ENCODE measurements at places on chromosomes 16 and 17.

GRCh38 chr17:80956321-80957190 is 35.1 kb upstream of the CHMP6 start:
- DNase-seq = no peak

GRCh38 chr16:69199382-69199781 is 12.4 kb downstream of the SNTB2 start:
- no peak for DNase-seq

GRCh38 chr16:2161911-2162310 is 6.3 kb downstream of the TRAF7 start:
- DNase-seq = no peak

DNA sequence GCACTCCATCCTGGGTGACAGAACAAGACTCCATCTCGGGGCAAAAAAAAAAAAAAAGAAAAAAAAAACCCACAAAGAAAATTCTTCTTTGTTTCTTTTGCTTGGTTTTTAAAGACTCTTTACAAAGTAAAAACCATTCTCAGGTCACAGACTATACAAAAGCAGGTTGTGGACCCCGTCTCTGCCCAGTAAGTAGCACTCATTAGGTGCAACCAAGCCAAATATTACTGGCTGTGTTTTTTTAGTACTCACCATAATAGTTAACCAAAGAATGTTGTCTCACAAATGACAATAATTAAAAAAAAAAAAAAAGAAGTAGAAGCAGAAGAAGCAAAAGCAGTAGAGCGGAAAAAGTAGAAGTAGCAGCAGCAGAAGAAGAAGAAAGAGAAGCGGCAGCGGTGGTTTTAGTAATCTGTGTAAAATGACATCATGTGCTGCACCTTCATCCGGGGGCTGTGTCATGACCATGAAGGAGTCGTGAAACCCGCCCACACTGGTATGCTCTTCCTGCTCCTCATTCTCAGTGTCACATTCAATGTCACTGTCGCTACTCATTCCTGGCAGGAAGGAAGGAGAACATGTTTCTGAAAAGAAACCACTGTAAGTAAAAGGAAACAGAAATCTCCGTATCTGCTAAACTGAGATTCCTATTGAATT is 105.4 kb downstream of the TRIM37 start:
- peak; percentile 69 for DNase-seq

GRCh38 chr17:73017658-73018057 is 74.8 kb downstream of the SLC39A11 start:
- DNase-seq = no peak

DNA sequence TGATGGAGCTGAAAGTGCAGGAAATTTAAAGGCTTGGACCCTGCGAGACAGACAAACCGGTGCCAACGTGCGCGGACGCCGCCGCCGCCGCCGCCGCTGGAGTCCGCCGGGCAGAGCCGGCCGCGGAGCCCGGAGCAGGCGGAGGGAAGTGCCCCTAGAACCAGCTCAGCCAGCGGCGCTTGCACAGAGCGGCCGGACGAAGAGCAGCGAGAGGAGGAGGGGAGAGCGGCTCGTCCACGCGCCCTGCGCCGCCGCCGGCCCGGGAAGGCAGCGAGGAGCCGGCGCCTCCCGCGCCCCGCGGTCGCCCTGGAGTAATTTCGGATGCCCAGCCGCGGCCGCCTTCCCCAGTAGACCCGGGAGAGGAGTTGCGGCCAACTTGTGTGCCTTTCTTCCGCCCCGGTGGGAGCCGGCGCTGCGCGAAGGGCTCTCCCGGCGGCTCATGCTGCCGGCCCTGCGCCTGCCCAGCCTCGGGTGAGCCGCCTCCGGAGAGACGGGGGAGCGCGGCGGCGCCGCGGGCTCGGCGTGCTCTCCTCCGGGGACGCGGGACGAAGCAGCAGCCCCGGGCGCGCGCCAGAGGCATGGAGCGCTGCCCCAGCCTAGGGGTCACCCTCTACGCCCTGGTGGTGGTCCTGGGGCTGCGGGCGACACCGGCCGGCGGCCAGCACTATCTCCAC is at the start of gene NOG:
Gene NOG (plus strand): TSS at position 54 of the 674 bp plus-strand sequence. CDS start 525 bp downstream, at position 579.
- DNase-seq = no peak

GRCh38 chr17:54028986-54029580 is 206.4 kb downstream of the KIF2B start:
- DNase-seq = no peak

DNA sequence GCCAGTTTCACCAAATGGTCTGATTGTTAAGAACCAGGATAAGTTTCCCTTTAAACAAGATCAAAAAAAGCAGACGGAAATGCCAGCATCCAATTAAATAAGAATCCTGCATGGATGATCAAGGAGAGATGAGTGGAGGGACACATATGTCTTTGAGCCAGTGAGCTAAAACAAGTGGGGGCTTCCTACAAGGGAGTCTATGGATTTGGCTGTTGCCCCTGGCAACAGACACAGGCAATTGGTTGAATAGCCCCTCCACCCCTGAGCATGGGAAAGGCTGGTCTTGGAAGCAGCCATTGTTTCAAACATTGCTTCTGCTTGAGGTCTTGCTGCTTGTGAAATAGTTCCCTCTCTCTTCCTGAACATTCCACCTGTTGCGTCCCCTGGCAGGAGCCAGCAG is 374.7 kb upstream of the ERCC4 start:
- DNase-seq = no peak
